Glutamatergic neuron (in vitro differentiated cells): ENCODE measurements at places on chromosomes 3 and 15.

- no peak for DNase-seq
These were observed 148.7 kb downstream of the RORA start for GRCh38 chr15:61080221-61081026.

GRCh38 chr15:67839499-67839928 is 331 bp downstream of the RNU6-1 start:
- DNase-seq, result no peak

DNA sequence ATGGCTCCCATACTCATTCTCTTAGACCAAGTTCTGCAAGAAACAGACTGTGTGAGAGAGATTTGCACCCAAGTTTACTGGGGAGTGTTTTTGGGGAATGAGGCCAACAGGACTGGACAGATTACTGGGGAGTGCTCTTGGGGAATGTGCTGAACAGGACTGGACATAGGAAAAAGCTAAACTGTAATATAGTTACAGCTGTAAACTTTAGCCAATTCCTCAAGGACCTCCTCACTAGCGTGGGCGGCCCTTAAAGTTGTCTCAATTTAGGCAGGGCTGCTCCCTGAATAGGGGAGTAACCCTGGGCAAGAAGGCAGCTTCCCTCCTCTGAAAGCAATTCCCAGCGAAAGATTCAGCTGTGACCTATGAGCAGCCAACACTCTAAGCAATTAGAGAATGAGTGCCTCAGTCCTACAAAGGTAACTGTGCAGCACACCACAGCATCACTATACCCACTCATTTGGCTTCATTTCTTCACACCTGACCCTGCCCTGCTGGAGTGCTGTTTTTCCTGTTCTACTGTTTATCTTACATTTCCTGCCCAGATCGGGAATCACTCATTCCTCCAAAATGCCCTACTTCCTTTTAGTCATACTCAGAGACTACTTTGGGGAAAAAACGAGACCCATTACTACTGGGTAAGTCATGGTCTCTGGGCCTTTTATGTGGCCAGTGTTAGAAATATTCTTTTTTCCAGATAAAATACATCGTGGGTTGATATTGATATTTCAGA is 41.3 kb upstream of the TRIM42 start:
- DNase-seq, result no peak

GRCh38 chr15:93852761-93853160 is 378.6 kb upstream of the MCTP2 start:
- no peak for DNase-seq

- no peak for DNase-seq
These were observed 42.9 kb downstream of the PIAS1 start for GRCh38 chr15:68097029-68097428.

GRCh38 chr15:63911160-63911559 is 77.4 kb upstream of the HERC1 start:
- no peak for DNase-seq

- no peak for DNase-seq
These were observed 19.9 kb upstream of the LRIG1 start for GRCh38 chr3:66520724-66521123.

- no peak for DNase-seq
These were observed 70.9 kb upstream of the ST8SIA2 start for GRCh38 chr15:92322566-92323355.

DNA sequence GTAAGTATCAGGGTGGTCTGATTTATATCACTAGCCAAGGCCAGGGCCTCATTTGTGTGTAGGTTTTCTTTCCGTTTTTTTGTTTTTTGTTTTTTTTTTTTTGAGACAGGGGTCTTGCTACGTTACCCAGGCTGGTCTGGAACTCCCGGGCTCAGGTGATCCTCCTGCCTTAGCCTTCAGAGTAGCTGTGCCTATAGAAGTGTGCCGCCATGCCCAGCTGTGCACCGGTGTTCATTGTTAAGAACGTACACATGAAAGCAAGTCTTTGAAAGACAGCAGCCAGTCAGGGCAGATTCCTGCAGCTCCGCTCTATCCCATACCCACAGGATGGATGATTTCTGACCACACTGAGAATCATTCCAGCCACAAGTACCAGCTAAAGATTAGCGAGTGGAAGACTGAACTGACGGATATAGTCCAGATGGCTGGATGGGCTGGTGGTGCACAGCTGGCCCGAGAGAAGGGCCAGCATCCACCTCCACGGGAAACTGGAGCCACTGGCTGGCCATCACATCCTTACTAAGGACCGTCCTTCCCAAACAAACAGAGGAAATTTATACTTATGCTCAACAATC is 95.4 kb downstream of the PCSK6 start:
- no peak for DNase-seq

GRCh38 chr3:194870394-194871110 is 184.9 kb downstream of the FAM43A start:
- no peak for DNase-seq

DNA sequence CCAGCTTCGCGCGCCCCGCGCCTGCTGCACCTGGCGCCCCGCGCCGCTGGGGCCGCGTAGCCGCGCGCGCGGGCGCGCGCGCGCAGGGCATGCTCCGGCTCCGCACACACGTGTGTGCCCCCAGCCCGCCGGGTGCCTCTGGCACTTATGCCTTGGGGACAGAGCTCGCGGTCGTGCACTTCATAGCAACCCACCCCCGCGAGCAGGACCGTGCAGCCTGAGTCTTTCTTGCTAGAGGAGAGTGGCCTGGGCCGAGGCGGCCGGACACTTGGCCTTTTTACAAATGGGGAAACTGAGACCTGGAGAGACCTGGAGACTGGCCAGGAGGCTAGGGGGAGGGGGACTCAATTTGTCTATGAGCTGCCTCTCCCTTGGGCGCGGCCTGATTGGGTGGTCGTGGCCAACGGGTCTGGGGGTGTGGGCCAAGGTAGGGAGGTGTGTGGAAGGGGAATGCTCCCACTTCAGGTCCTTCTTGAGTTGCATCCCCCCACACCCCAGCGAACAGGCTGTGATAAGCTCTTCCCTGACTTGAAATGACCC is 562 bp downstream of the NBEAL2 start:
- DNase-seq, result no peak

- DNase-seq, result peak; percentile 2
These were observed 8.0 kb upstream of the ITIH3 start for GRCh38 chr3:52786330-52787215.
